ENCODE measurements at places on chromosomes 1 and 21.
A peak's percentile ranks its signal among the peaks of the same experiment; 100 is the strongest.

GRCh38 chr1:30250338-30250983, 472.9 kb downstream of the MATN1 start:
- DNase-seq = peak; percentile 29

DNA sequence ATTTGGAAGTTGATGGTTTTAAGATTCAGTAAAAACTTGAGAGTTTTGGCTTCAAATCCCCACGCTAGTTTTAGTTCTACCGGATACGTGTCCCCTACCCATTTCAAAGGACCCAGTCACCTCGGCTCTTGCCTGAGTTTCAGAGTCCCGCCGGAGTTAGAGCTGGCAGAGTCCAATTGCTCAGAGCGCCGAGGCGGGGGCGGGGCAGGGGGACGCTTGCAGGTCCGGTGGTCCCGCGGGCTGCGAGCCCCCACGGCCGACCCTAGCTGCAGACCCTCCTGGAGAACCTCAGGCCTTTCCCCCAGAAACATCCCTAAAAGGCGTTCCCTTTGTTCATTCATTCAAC, 765 bp upstream of the VPS45 start:
- DNase-seq = no peak

- no peak for DNase-seq
These were observed 79.7 kb downstream of the CACHD1 start for GRCh38 chr1:64549464-64550239.

DNA sequence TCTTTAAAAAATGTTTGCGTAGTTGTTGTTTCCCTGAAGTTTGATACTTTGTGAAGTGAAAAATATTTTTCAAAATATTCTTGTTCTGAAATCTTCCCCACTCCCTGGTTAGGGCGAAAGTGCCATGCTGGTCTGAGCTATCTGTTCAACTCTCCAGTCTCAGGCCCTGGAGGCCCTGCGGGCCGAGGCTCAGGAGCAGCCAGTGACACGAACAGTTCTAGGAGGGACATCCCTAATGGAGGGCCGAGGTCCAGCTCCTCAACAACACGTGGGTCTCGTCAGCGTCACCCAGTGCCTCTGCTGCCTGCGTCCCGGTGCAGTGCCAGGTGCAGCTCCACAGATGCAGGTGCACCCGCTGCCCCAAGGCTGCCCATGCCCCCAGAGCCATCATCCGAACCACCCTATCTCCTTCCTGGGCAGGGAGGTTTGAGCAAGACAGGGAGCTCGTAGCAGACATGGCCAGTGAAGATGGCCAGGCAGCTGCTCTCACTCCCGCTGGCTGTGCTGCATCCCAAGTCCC, 69.7 kb upstream of the COL6A1 start:
- no peak for DNase-seq

- DNase-seq = no peak
These were observed 62.2 kb upstream of the KIF26B start for GRCh38 chr1:245092638-245092976.

DNA sequence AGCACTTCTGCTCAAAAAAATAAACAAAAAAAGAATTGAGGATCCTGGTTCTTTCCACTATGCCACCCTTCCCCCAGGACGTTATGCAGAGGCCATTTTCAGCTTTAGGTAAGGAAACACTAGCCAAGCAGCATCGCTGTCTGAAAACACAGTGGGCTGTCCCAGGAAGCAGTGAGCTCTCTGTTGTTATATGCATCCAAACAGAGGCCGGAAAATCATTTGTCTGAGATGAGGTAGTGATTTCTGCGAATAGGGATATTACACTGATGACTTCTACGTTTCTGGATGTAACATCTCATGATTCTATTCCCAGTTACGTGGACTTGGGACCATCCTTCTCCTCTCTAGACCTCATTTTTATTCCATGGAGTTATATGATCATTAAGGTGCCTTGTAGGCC, 137.2 kb downstream of the OMA1 start:
- DNase-seq = no peak

DNA sequence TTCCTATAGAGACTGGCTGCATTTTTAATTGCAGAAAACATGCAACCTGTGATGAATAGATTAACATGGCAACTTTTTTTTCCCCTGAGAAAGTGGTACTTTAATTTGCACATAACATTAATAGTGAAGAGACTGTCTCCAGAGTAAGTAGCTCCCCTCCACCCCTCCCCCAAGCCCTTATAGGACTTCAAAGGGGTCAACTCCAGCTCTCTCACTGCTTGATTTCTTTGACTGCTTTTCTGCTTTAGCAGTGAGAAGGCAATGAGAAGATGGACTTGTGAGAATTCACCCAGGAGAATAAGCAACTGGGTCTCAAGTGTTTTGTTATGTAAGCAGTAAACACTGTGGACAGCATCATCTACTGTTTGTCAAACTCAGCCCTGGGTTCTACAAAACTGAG, 355.0 kb downstream of the CAMTA1 start:
- DNase-seq = no peak

DNA sequence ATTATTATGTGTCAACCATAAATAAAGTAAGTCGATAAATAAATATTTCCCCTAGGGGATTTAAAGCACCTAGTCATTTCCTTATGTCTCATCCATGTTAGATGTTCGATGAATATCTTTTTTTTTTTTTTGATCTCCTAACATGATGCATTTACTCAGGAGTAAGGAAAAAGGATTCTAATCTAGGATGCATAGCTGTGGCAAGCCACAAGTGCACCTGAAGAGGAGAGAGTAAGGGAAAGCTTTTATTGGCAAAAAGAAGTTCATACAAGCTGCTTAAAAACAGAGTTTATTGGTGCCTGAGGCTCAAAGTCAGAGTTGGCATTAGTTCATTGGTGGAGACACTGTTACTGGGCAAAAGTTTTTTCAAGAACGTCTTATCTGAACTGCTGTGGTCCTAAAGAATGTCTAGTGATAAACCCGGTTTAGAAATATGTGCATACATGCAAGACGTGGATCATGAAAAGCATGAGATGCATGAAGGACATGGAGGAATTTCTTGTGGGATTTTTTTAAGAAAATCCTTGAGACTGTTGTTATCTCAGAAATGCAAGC, 51.7 kb downstream of the SWT1 start:
- no peak for DNase-seq

DNA sequence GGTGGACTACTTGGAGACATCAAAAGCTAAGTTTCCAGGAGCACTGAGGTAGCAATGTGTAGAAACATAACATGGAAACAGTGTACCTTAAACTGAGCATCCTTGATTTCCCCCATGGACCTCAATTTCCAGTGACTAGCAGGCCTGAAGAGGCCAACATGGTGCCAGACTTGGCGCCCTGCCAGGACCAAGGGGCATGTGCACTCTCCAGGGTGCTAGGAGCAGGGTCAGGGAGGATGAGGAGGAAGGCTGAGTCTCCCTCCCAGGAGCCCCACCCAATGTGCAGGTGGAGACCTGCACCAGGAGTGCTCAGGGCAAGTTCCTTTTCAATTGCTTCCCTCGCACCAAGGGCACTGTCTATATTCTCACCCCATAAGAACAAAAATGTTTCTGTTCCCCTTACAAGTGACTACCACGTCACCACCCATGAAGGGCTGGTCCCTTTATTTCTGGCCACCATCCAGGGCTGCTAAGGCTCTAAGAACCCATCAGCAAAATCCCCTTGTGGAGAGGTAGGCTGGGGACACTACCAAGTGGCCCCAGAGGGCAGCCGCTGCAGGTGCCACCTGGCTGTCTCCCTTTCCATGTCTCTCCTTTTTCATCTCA, 39.2 kb downstream of the MX1 start:
- DNase-seq = no peak

DNA sequence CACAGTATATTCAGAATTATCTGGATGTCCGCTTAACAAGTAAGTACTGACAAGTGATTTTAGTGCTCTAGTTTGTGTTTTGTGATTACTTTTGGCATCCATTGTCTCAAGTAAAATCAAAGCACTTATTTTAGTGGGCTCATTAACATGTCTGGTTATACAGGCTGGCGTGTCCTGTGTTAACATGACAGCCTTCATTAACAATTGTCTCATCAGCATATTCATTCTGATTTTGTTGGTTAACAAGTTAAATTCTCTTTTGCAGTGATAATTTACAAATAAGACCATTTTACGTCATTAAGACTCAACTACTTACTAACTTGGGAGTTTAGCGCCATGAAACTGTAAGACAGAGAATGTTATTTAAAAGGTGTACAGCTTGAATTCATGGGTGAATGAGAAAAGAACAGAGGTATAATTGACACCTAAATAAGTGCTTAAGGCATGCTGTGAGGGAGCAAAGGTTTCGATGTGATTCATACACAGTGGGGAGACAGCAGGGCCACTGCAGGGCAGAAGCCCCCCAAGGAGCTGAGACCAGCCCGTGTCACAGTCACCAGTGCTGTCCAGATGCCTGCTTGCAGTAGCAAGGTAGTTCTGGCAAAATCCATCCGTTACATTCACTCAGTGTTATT, 22.4 kb downstream of the TAF5L start:
- no peak for DNase-seq

DNA sequence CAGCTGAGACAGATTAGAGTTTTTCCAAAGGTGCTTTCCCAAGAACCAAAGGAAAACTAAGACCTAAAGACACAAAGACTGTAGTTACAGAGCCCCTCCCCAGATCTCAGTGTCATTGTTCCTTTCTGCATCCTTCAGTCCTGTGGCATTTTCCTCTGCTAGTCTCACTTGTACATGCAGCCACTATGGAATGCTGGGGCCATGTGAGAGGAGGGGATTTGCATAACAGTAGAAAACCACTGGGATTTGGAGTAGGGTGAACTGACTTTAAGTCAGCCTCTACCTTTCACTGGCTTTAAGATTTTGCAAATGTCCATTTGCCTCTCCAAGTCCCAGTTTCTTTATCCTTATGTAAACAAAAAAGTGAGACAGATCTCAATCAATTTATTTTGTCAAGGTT, 119.4 kb upstream of the F3 start:
- DNase-seq = no peak

- DNase-seq = no peak
These were observed 26.6 kb downstream of the SCYL3 start for GRCh38 chr1:169867012-169867675.

- no peak for DNase-seq
These were observed 19.3 kb upstream of the LBR start for GRCh38 chr1:225446981-225447615.

- no peak for DNase-seq
These were observed 618.0 kb downstream of the NPHP4 start for GRCh38 chr1:5374192-5374591.

- no peak for DNase-seq
These were observed 38.5 kb downstream of the MAP3K7CL start for GRCh38 chr21:29168891-29169315.

DNA sequence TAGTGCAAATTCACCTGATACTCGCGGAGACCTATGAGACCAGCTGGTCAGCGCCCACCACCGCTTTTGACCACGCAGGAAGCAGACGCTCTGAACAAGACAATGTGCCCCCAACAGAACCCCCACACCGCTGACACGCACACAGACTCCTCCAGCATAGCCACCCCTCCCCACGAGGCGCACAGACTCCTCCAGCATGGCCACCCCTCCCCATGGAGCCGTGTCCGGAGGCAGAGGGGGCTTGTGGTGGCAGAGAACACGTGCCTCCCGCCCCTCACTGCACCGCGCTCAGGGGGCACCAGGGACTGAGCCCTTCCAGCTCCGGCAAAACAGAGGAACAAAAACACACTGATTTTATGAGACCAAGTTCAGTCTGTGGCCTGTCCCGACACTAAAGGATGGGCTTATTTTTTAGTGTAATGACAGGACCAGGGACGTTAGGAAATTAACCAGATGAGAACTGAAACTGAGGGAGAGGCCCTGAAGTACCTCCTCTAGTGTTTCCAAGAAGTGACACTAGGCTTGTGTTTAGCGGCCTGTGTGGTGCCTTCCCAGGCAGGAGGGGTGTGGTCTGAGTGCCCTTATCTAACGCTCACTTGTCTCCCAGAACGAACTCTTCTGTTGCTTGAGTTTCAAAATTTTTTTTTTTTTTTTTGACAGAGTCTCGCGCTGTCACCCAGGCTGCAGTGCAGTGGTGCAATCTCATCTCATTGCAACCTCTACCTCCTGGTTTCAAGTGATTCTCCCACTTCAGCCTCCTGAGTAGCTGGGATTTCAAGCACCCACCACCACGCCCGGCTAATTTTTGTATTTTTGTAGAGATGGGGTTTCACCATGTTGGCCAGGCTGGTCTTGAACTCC, 10.0 kb upstream of the AGPAT3 start:
- no peak for DNase-seq

- no peak for DNase-seq
These were observed 10.3 kb upstream of the S100A7 start for GRCh38 chr1:153470707-153471106.

DNA sequence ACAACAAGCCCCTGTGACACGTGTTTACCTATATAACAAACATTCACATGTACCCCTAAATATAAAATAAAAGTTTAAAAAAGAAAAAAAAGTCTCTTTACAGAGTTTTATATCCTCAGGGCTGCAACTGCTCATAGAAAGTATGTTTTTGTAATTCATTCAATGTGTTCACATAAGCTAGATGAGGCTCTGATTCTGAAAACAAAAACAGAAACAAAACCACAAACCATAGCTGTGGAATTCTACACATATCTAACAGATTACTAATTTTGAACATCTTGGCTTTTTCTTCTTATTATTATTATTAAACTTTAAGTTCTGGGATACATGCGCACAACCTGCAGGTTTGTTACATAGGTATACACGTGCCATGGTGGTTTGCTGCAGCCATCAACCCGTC, 579.6 kb upstream of the ZRANB2 start:
- DNase-seq = no peak

DNA sequence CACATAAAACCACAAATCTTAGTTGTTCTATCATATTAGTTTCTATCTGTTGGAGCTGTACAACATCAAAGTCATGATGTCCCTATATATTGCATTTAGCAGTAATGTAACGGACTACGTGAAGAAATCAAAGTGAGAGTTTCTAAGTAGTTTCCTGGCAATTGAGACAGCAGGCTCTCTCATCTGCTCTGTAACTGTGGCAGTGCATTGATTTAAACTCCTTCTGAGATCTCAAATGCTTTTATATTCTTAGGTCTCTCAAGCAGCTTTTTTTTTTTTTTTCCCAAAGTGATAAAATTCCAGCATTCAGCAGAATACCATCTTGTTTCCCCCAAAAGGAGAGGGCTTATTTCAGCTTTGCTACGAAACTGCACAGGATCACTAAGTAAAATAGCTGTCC, 480.1 kb downstream of the PTBP2 start:
- peak; percentile 12 for DNase-seq

DNA sequence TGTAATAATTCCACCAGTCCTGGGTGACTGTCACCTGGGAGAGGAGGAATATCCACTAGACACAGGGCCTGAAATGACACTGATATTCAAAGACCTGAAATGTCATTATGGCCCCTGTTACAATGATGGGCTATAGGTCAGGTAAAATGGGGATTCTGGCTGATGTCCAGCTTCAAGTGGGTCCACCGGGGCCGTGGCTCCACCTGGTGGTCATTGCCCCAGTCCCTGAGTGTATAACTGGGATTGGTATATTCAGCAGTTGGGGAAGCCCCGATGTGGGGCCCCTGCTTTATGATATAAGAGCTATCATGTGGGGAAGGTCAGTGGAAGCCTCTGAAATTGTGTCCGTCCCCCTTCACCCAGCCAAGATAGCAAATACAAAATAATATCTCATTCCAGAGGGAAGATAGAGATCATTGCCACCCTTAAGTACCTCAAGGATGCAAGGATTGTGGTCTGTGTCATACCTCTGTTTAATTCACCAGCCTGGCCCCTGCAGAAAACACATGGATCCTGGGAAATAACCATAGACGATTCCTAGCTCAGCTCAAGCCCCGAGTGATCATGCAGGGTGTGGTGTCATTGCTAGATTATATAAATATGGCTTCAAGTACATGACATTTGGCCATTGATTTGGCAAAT, 19.4 kb downstream of the PLEKHO1 start:
- DNase-seq = no peak

GRCh38 chr1:5342172-5342571, 650.1 kb downstream of the NPHP4 start:
- no peak for DNase-seq
